ENCODE measurements at places on chromosomes 4 and X. TPM values are rescaled to one million over a fixed set of nuclear protein-coding genes. Genes with fewer than 3 reads are reported as not detected.

DNA sequence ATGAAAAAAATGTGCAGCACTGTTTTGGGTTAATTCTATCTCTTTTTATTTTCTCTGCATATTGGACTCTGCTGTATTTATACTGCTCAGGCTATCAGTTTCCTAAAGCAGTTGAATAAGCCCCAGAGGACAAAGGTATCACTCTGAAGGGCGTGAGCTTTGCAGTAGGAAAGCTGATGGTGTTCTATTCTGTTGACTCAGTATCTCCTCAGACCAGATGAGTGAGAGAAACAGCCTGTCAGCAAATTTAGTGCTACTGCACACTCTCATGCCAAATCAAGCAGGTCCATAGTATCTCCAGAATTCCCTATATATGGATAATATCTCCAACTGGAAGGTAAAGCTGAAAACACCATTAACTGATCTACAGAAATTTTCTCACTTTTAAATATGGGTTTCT, 132.3 kb upstream of the UGT8 start:
- no peaks in the 10 kb centered on the region for H3K4me1 ChIP-seq
- no peak for DNase-seq
- no peak overlapping the region for H3K27ac ChIP-seq
- H3K4me3 ChIP-seq = no peak overlapping the region
- no peaks in the 10 kb centered on the region for H3K27me3 ChIP-seq

DNA sequence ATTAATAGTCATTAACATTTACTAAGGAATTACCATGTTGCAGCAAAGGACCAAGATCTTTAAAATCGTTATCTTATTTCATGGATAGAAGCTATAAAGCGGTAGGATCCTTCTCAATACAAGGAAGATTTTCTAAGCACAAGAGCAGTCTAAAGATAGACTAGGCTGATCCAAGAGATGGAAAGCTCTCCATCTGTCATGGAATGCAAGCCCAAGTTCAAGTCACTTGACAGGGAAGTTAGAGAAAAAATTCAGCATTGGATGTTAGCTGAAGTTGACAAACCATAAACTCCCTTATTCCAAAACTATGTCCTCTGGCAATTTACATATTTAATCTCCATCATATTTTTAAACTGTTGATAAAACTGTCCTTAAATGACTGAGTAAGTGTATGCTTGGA, 177.7 kb downstream of the LDB2 start:
- no peaks in the 10 kb centered on the region for H3K36me3 ChIP-seq
- no peaks in the 10 kb centered on the region for H3K4me1 ChIP-seq
- peak overlapping the region; percentile 67 for H3K27ac ChIP-seq
- DNase-seq = no peak
- H3K27me3 ChIP-seq = no peaks in the 10 kb centered on the region
- no peak overlapping the region for H3K4me3 ChIP-seq

DNA sequence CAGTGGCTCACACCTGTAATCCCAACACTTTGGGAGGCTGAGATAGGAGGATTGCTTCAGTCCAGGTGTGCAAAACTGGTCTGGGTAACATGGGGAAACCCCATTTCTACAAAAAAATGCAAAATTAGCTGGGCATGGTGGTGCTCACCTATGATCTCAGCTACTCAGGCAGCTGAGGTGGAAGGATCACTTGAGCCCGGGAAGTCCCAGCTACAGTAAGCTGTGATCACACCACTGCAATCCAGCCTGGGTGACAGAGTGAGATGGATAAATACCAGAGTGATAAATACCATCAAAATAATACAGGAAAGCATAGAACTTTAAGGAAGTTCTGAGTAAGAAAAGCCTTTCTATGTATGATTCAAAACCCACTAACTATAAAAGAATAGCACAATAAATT, 52.8 kb downstream of the LRBA start:
- H3K4me3 ChIP-seq = no peak overlapping the region
- no peaks in the 10 kb centered on the region for H3K27me3 ChIP-seq

The MCTS1 gene
- 12.6 TPM for total RNA-seq

The PLS3 gene
- total RNA-seq = 151 TPM

DNA sequence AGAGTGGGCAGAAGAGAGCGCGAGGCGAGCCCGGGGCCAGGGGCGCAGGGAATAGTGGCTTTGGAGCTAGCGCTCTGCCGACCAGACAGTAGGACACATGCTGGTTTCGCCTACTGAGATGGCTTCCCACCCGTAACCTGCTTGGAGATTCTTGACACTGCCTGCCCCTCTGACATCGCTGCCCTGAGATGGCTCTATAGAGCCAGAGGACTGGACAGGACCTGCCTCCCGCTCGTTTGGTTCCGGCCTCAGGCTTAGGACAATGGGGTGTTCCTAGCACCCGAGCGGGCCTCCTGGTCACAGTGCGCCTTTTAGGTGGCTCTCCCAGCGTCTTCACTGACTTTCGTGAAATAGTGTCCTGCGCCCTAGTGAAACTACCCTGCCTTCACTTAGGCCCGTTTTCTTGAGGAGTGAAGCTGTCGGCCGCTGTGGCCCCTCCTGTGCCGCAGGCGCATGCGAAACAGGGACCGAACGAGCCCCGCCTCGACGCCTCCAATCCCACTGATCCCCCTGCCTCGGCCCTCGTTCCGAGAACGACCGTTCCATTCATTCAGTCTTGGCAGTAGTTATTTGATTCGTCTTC, 608 bp downstream of the TAF1 start:
- H3K36me3 ChIP-seq = no peaks in the 10 kb centered on the region
- peak; percentile 21 for DNase-seq
- H3K4me1 ChIP-seq = no peaks in the 10 kb centered on the region
- H3K27ac ChIP-seq = peak overlapping the region; percentile 71
- H3K27me3 ChIP-seq = no peaks in the 10 kb centered on the region
- peak overlapping the region; percentile 55 for H3K4me3 ChIP-seq

- peaks cover 3% of the 10 kb centered on the region for H3K27me3 ChIP-seq
- no peaks in the 10 kb centered on the region for H3K36me3 ChIP-seq
- no peak overlapping the region for H3K27ac ChIP-seq
- H3K4me3 ChIP-seq = no peak overlapping the region
- H3K4me1 ChIP-seq = no peaks in the 10 kb centered on the region
Measured at GRCh38 chrX:43357741-43358140, 298.4 kb upstream of the MAOA start.

DNA sequence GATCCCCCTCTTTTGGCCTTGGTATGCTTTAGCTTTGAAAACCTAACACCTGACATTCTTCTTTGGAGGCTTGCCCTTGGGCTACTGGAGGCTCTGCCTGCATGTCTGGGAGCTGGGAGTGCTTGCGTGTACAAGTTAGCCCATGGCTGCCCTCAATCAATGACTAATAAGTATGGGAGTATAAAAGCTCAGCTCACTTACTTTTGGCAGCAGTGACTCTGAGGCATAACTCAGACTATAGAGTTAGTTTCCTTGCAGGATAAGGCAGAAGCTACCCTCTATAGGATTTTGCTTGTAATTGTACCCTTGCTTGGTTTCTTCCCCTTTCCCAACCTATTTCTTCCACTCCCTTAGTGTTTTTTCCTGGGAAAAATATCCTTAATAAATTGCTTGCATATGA, 247.9 kb downstream of the PPP1R2C start:
- H3K4me3 ChIP-seq = no peak overlapping the region
- no peak for DNase-seq
- H3K36me3 ChIP-seq = no peaks in the 10 kb centered on the region
- no peaks in the 10 kb centered on the region for H3K27me3 ChIP-seq

The EGF gene
- total RNA-seq = 3.5 TPM

- no peak overlapping the region for H3K27ac ChIP-seq
- no peaks in the 10 kb centered on the region for H3K36me3 ChIP-seq
- no peaks in the 10 kb centered on the region for H3K27me3 ChIP-seq
- no peak overlapping the region for H3K4me3 ChIP-seq
- no peak for DNase-seq
Measured at GRCh38 chr4:55435141-55435841, 39.5 kb downstream of the TMEM165 start.

GRCh38 chrX:1045680-1046314, 166.7 kb downstream of the CRLF2 start:
- H3K36me3 ChIP-seq = no peaks in the 10 kb centered on the region
- DNase-seq = no peak
- no peaks in the 10 kb centered on the region for H3K27me3 ChIP-seq
- no peaks in the 10 kb centered on the region for H3K4me1 ChIP-seq
- H3K27ac ChIP-seq = no peak overlapping the region
